CD8-positive, alpha-beta T cell (primary cell): ENCODE measurements at places on chromosomes 3 and 15.

- no peak for DNase-seq
These were observed 87.0 kb upstream of the ALDH1L1 start for GRCh38 chr3:126267169-126267975.

DNA sequence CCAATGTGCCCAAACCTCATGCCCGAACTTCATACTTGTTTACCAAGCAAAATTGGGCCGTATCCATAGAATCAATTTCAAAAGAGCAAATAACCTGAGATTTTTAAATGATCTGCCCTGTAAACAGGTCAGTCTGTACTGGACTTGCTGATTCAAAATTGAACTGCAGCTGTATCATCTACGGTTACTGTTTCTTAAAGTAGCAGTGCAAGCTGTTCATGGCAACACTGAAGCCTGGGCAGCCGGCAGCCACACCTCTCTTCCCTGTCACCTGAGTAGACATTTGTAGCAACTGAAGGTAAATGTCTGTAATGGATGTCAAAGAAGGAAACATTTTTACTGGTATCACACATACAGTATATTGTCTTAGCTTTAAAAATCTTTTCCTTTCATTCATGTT, 10.6 kb downstream of the EIF4E3 start:
- DNase-seq, result no peak

GRCh38 chr15:75217012-75217411, 15.3 kb downstream of the C15orf39 start:
- DNase-seq, result no peak

DNA sequence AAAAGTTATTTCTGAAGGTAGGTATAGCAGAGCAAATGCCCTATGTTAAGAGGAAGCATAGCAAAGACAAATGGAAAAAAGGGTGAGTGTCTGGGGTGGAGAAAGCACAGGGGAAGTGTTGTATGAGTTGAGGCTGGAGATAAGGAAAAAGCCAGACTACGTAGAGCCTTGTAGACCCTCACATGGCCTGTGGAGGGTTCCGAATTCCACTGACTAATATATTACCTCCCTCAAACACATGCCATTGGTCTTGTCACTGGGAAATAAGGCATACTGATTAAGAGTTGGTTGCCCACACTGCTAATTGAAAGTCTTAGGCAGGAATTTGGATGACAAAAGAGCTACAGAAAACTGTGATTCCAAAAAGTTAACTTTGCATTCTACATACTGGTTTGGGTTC, 65.2 kb downstream of the TRAT1 start:
- DNase-seq, result no peak

DNA sequence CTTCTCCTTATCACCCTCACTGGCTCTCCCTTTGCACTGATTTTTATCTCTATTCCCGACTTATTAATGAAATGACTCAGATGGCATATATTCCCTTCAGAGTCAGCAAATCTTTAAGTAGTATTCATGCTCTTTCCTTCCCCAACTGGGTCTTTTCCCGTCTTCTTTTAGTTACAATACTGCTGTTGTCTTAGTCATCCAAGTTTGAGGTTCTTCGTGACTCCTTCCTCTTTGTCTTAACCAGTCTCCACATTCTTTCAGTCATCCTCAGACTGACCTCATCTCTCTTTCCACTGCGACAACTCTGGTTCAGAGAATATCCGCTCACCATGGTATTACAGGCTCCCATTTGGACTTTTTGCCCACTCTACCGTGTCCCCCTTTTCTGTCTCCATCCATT, 12.4 kb downstream of the WDR5B start:
- no peak for DNase-seq

GRCh38 chr15:88627463-88627862, 6.3 kb downstream of the AEN start:
- DNase-seq, result peak; percentile 60

GRCh38 chr3:112873632-112874031, 27.0 kb upstream of the CD200R1L start:
- no peak for DNase-seq

GRCh38 chr15:69624816-69625215, 172.2 kb downstream of the RPLP1 start:
- DNase-seq, result no peak

- no peak for DNase-seq
These were observed 101.9 kb upstream of the KCNMB2 start for GRCh38 chr3:178434206-178434805.

- DNase-seq, result no peak
These were observed 898.7 kb downstream of the NSUN3 start for GRCh38 chr3:94961423-94962100.

DNA sequence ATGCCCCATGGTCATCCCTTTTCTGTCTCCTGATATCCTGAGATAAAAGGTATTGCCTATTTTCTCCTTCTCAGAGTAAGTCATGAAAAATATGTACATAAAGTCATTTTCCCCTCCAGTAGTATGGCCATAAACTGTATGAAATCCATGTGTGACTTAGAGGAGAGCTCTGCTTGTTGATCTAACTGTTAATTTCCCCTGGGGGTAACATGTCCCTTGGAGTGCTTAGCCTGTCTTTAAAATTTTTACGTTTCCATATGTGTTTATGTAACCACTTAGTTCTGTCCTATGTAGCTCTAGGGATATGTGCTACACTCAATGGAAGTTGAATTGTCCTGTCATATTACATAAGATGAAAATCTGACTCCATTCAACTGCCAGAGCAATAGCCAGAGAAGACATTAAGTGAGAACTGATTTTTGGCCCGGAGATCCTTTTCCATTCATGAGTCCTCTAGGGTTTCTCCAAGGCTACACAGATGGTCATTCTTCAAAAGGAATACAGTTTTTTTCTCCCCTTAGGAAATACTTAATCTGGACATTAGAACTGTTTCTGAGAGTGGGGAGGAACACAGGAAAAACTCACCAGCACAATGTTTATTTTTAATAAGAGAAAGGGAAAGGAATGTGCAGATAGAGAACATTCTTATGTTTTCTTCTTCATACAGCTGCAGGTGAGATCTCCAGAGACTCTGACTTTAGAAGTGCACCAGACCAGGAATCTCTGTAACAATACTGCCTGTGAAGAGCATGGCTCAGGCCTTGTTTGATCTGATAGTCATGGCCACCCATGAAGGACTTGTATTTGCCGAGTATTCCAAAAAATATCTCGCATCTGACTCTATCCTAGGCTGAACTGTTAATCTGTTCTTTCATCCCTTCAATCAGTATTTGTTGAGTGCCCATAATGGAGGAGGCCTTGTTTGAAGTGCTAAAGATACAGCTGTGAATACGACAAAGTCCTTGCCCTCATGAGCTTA, 29.8 kb upstream of the CLRN1 start:
- no peak for DNase-seq

DNA sequence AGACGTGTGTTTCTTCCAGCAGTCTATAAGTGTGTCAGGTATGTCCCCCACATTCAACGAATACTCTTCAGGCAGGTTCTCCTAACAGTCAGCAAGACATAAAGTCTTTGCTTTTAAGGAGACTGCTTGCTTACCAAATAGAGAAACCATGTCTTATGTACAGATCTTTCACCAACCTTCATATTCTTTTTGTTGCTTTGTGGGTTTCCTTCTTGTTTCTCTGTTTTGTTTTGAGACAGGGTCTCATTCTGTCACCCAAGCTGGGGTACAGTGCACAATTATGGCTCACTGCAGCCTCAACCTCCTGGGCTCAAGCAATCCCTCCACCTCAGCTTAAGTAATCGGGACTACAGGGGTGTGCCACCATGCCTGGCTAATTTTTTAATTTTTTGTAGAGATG, 14.3 kb downstream of the DYNC1LI1 start:
- DNase-seq, result no peak

GRCh38 chr3:189908646-189909045, 212.1 kb downstream of the P3H2 start:
- DNase-seq, result no peak

GRCh38 chr3:16417945-16418739, 95.4 kb downstream of the RFTN1 start:
- no peak for DNase-seq

DNA sequence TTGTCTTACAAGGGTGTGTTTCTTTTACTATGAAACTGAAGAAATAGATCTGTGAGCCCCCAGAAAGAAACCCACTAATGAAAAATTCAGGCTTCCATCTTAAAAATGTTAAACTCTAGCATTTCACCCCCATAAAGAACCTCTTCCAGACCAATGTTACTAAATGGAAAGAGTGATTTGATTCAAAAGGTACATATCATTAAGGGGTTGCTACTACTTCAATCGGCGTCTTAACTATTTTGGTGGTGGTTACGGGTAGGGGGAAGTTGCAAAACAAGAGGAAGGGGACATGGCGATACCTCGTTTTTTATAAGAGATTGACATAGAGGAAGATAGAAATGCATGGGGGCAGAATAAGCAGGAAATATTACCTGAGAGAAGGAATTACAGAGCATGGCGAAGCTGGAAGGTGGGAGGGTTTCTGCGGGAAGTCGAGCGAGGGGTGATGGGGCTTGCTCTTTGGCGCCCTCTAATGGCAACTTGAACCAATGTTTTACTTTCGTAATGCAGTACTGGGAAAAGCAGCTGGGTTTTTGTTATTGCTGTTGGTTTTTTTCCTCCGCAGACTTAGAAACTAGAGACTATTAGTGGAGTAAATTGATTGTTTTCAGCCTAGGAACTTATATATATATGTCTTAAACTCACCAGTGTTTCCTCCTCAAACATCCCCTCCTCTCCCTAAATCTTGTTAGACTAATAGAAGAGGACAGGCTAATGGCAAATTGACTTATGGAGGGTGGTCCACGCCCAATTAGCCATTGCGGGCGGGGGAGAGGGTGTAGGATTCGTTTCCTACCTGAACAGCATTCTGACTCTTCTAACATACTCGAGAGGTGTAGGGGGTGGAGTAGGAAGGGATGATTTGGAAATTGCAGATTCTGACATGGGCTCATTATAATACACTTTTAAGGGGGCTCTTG, 11.3 kb upstream of the SOX2 start:
- DNase-seq, result peak; percentile 57

DNA sequence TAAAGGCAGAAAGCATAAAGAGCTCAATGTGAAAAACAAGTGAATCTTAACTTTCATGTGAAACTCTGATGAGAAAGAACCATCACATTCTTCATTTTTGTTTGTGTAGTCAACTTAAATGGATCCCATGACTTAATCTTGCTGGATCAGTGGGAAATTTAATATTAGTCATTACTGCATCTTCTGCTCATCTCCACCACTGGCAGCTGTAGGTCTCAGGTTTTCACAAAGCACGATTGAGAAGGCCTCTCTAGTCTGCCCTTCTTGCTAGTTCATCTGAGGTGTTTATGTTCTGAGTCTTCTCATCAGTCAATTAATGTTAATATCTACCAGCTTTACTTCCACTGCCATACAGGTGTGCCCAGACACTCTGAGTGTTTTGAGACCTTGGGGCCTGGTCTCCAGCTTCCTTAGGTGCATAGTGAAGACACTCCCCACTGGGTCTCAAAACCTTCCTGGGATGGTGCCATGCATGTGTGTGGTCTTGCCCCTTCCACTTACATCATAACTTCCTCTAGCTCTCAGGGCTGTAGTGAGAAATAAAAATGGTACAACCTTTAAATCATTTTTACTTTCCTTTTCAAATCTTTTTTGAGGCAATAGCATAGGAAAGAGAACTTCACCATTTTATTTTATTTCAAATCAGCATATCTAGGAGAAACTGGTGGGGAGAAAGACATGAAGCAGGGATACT, 421.6 kb upstream of the CBLB start:
- no peak for DNase-seq

GRCh38 chr3:89360156-89360555, 252.7 kb downstream of the EPHA3 start:
- no peak for DNase-seq

DNA sequence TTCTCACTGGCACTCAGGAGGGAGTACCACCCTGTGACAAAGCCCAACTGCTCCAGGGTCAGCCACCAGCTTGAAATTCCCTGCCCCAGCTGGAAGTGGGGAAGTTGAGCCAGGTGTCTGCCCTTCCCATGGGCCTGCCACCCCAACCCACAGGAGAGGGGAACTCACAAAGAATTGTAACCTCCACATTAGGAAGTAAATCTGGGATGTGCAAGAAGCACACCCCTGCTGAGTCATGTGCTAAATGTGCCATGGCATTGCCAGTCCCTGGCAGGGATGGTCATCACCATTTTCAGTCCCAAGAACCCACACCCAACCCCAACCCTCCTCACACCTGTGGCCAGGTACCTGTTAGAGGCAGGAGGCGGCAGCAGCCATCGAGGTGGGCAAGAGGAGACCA, 165.2 kb upstream of the THBS1 start:
- no peak for DNase-seq

- peak; percentile 43 for DNase-seq
These were observed 25.2 kb downstream of the FEM1B start for GRCh38 chr15:68302729-68303128.

DNA sequence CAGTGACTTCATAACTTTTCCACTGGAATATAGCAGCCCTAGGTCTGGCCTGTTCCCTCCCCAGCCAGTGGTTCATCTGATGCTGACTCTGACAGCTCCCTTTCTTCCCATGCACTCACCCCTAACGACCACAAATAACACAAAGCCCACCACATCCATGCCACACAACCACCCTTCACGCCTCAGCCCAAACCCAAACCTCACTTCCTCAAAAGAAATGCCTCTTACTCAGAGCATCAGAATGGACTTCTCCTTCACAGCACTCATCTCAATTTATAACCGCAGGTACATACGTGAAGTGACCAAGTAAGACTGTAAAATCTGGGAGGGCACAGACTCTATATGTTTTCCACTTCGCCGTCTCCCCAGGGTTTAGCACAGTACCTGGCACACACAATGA, 1.1 kb downstream of the RBSN start:
- DNase-seq, result peak; percentile 20

DNA sequence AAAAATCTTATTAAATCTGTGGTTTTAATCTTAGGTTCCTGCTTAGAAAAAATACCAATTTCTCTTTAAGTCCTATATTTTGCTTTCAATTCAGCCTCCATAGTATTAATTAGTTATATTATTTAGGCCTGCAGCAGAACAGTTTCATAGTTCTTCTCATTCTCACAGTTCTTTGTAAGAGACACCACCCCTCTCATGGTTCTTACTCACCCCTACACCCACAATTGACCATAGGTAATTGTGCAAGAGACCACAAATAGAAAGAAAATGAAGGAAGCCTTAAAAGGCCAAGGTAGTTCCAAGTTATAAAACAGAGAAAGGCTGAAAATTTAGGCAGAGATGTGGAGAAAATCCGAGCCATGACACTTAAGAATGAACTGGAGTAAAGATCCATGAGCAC, 415.3 kb downstream of the TIGIT start:
- DNase-seq, result no peak

DNA sequence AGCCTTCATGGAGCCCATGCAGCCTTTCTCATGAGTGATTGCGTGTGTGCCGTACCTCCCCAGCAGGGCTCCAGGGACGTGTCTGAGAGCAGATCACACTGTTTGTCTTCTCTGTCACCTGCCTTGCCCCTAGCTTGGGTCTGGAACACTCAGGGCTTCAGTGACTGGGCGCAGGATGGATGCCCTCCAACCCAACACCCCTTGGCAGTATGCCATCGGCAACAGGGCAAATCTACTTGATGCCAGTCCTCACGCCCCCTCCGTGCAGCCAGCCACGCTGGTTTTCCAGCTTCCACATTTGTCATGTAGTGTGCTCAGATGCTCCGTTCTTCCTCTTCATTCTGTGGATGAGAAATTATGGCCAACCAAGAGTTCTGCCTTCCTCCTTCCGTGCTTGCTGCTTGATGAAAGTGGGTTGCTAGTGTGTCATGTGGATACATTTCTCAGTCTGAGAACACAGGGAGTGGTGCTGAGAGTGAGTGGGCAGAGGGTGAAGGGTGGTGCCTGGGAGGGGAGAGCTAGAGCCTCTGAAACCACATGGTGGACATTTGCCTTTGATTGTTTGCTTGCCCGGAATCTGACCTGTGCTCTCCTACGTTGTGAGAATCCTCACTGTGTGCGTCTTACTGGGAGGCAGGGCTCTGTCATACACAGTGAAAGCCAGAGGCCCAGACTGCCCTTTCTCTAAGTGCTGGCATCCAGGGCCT, 97.2 kb downstream of the FAM43A start:
- DNase-seq, result no peak

GRCh38 chr3:140316868-140317400, 360.9 kb upstream of the TRIM42 start:
- DNase-seq, result no peak
